ENCODE measurements at places on chromosomes 4 and X. TPM values are rescaled to one million over a fixed set of nuclear protein-coding genes. Genes with fewer than 3 reads are reported as not detected.

The CXCL1 gene
- 2.1 TPM for total RNA-seq

The RBM47 gene
- 31.6 TPM for total RNA-seq

The RNF150 gene
- total RNA-seq: 62.1 TPM

The PRAF2 gene
- total RNA-seq: 1.3 TPM

The GYG2 gene
- total RNA-seq: 1.6 TPM

The RHOH gene
- total RNA-seq: 0.62 TPM

The LAMP2 gene
- total RNA-seq: 149 TPM

The FSTL5 gene
- total RNA-seq: 3.3 TPM

The ZNF711 gene
- total RNA-seq: 34.5 TPM

The PDCL2 gene
- not detected for total RNA-seq

The GAGE2A gene
- not detected for total RNA-seq
